ENCODE measurements at places on chromosomes 12 and 14.

DNA sequence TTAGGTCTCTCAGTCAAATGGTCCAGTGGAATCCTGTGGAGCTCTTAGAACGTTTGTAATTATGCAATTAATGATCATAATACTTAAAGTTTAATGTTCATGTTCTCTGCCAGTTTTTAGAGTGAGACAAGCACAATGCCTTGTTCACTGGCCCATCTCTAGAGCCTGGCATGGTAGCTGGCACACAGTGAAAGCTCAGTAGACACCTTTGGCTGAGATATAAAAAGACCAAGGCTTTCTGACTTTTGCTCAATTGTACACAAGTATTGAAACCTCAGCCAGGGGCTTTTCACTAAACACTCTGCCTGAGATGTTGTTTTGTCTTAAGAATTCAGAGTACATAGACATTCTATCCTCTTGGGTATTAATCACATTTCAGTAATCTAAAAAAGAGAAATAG lies 241.8 kb upstream of the ATP2B1 start:
- DNase-seq, result no peak
- H3K4me1 ChIP-seq, result peaks cover 10% of the 10 kb centered on the region
- H3K36me3 ChIP-seq, result no peaks in the 10 kb centered on the region
- H3K27ac ChIP-seq, result no peak overlapping the region

- DNase-seq, result no peak
- no peak overlapping the region for H3K27ac ChIP-seq
- H3K27me3 ChIP-seq, result no peaks in the 10 kb centered on the region
Observed at GRCh38 chr14:66117600-66117999, 368.6 kb upstream of the CCDC196 start.

DNA sequence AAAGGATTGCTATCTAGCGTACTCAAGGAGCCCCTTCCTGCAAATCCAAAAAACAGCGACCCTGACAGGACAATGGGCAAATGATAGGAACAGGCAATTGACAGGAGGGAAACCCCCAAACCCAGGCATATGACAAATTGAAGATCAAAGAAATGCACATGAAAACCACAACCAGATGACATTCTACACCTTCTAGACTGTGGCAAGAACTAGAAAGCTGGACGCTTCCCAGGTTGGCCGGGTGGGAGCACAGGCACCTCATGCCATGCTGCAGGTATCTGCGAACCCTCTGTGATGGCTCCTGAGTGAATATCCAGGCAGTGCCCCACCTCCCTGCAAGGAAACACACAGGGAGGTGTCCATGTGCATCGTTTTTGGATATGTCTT lies 37.1 kb downstream of the CMKLR1 start:
- H3K36me3 ChIP-seq, result no peaks in the 10 kb centered on the region
- DNase-seq, result no peak
- H3K4me3 ChIP-seq, result no peak overlapping the region
- peak overlapping the region; percentile 73 for H3K27ac ChIP-seq

GRCh38 chr14:83632375-83632774 lies 1897.6 kb upstream of the FLRT2 start:
- no peaks in the 10 kb centered on the region for H3K36me3 ChIP-seq
- no peaks in the 10 kb centered on the region for H3K27me3 ChIP-seq
- no peak overlapping the region for H3K27ac ChIP-seq
- H3K4me3 ChIP-seq, result no peak overlapping the region

GRCh38 chr14:104680806-104681688 lies 8.4 kb upstream of the INF2 start:
- peak overlapping the region; percentile 80 for H3K27ac ChIP-seq
- no peaks in the 10 kb centered on the region for H3K36me3 ChIP-seq

- no peak for DNase-seq
- no peak overlapping the region for H3K4me3 ChIP-seq
- no peaks in the 10 kb centered on the region for H3K4me1 ChIP-seq
- no peaks in the 10 kb centered on the region for H3K27me3 ChIP-seq
- H3K27ac ChIP-seq, result no peak overlapping the region
Observed at GRCh38 chr14:35927727-35928126, 101.6 kb downstream of the BRMS1L start.

DNA sequence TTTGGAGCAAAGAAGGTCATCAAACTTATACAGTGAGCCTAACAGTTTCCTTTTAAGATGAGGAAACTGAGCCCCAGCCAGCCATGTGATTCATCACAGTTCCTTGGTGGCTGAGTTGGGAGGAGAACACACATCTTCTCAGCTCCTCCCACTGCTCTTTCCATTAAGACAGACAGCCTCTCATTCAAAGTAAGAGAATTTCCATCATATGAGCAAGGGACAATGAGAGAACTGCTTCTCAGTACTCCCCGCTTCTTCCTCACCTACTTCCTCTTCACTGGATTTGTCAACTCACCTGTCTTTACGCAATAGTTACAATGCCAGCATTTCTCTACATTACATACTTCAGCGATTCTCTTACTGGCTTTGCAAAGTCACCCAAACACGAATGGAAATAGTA lies 2.2 kb downstream of the IFNG start:
- H3K4me1 ChIP-seq, result no peaks in the 10 kb centered on the region
- H3K36me3 ChIP-seq, result no peaks in the 10 kb centered on the region
- DNase-seq, result no peak
- no peak overlapping the region for H3K4me3 ChIP-seq
- no peak overlapping the region for H3K27ac ChIP-seq
- H3K27me3 ChIP-seq, result no peaks in the 10 kb centered on the region

- no peaks in the 10 kb centered on the region for H3K4me1 ChIP-seq
- no peaks in the 10 kb centered on the region for H3K27me3 ChIP-seq
Observed at GRCh38 chr12:4734625-4735340, 14.6 kb downstream of the GALNT8 start.

DNA sequence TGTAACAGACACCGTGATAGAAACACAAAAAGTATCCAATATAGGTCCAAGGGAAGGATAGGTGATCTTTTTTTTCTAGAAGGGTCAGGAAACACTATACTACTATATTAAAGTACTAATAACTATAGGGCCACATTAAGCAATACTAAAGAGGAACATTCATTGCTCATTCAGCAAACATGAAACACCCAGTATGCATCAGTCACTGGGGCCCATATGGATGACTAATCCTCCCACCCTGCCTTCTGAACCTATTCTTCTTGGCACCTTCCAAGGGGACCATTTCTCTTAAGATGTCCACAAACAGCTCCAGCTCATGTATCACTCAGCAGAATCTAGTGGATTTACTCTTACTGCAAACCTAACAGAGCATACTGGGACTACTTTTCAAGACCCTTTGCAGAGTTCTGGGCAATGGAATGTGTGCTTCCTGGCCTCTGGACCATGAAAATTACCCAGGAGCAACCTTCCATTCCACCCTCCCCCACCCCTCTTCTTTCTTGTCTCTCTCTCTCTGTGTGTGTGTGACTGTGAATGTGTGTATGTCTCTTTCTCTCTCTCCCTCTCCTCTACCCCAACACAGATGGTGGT lies 187.9 kb downstream of the EPS8 start:
- no peaks in the 10 kb centered on the region for H3K27me3 ChIP-seq
- H3K27ac ChIP-seq, result no peak overlapping the region
- DNase-seq, result no peak
- no peaks in the 10 kb centered on the region for H3K36me3 ChIP-seq
- H3K4me1 ChIP-seq, result peaks cover 28% of the 10 kb centered on the region

DNA sequence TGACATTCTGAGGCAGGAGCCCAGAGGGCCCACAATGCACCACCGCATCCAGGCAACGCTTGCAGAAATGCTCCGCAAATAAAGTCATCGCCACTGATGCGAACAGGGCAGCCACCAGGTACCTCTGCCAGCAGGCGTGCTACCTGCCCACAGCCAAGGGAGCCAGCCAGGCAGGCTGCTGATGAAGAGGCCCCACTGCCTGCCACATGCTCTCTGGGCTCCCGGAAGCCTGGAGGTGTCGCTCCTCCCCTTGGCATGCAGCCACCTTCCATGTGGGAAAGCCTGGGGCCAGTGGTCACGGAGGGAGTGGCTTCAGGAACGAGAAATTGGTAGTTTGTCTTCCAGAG lies 14.7 kb downstream of the GPR132 start:
- DNase-seq, result no peak
- no peaks in the 10 kb centered on the region for H3K4me1 ChIP-seq
- H3K27ac ChIP-seq, result no peak overlapping the region
- H3K27me3 ChIP-seq, result no peaks in the 10 kb centered on the region
- H3K36me3 ChIP-seq, result no peaks in the 10 kb centered on the region

- peaks cover 4% of the 10 kb centered on the region for H3K4me1 ChIP-seq
- DNase-seq, result no peak
- no peaks in the 10 kb centered on the region for H3K36me3 ChIP-seq
- H3K4me3 ChIP-seq, result no peak overlapping the region
Observed at GRCh38 chr12:48794870-48795269, 6.0 kb upstream of the ADCY6 start.

DNA sequence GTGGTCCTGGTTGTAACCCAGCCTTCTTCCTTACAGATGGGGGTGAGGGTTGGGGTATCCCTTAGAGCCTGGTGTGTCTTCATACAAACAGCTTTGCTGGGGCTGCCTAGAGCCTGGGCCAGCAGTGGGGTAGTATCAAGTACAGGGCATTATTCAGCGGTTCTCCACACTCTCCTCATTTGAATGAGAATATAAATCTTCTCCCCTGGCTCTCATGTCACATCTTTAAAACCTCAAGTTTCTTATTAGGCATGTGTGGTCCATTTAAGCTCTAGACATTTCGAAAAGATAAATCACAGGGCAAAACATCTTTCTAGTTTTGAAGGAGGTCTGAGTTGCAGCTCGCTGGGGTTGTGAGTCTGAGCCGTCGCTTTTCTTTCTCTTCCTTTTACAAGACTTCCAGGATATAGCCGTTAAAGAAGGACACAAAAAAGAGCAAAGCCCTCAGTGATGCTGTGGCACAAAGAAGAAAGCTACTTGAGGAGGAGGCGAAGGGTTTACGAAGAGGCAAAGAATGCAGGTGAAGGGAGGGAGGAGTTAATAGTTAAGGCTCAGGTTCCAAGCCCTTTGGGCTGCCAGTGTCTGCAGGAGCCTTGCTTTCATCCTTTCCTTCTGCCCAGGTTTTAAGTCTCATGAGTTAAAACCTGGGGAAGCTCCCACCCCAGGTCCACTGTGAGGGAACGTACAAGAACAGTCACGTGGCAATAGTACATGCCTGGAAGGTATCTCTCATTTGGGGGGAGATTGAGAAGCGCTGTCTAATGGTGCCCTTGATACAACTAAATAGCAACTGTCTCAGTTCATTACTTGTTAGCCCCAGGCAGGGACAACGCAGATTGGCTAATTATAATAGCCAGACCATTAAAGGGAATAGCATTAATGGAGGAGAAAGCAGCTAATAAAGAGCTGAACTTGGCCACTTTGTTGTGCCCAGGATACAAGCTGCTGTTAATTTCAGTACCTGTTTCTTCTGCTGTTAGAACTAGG lies 94.2 kb downstream of the ETV6 start:
- H3K4me1 ChIP-seq, result no peaks in the 10 kb centered on the region
- H3K27ac ChIP-seq, result no peak overlapping the region
- H3K27me3 ChIP-seq, result no peaks in the 10 kb centered on the region
- no peak overlapping the region for H3K4me3 ChIP-seq
- no peak for DNase-seq
- no peaks in the 10 kb centered on the region for H3K36me3 ChIP-seq

DNA sequence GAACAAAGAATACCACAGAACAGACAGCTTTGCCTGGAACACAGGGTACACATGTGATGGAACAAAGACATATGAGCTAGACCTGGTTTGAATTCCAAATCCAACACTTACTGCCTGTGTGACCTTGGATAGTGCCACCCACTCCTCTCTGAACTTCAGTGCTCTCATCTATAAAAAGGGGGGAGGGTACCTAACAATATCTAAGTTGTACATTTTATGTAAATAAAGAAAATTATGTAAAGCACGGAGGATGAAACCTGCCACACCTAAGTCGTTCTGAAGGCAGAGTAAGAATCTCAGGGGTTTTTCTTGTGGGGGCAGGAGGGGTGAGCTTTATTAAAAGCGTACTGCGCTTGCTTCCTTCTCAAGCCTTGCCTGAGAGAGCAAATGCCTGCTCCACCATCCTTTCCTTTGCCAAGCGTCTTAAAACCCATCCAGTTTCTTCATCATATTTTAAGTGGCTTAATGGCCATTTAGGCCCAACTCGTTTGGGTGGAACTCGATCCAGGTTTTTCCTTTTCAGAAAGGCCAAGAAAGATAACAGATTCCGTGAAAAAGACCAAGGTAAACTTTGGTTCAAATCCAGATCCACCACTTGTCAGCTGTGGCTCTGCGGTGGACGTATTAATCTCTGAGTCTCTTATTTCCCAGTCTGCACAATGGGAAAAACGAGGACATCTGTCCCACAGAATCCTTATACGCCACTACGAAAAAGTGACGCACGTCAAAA lies 946 bp downstream of the DDX24 start:
- H3K4me3 ChIP-seq, result peak overlapping the region; percentile 100
- H3K36me3 ChIP-seq, result peaks cover 43% of the 10 kb centered on the region
- H3K27me3 ChIP-seq, result no peaks in the 10 kb centered on the region
- DNase-seq, result no peak
- peaks cover 40% of the 10 kb centered on the region for H3K4me1 ChIP-seq

- H3K4me3 ChIP-seq, result no peak overlapping the region
- no peaks in the 10 kb centered on the region for H3K4me1 ChIP-seq
- H3K27ac ChIP-seq, result no peak overlapping the region
- no peaks in the 10 kb centered on the region for H3K27me3 ChIP-seq
Observed at GRCh38 chr12:105843561-105843960, 295.2 kb downstream of the NUAK1 start.

- H3K4me1 ChIP-seq, result no peaks in the 10 kb centered on the region
- no peaks in the 10 kb centered on the region for H3K36me3 ChIP-seq
- H3K4me3 ChIP-seq, result no peak overlapping the region
- H3K27ac ChIP-seq, result no peak overlapping the region
Observed at GRCh38 chr14:105099778-105100177, 34.5 kb upstream of the GPR132 start.

DNA sequence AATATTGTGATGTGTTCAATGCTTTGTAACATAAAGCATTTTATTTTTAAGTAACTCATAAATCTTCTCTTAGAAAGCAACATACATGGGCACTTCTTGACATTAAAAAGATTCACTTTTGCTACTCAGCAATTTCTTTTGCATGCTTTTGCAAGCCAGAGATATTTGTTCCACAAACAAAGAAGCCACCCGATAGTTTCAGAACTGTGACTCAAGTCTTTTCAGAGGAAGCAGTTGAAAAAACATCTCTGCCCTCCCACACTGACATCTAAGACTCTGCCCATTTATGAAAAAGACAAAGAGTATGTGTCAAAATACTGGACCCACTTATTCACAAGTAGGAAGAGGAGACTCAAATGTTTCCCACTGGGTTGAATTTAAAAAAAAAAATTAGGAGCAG lies 7.5 kb downstream of the APPL2 start:
- no peak for DNase-seq
- no peak overlapping the region for H3K4me3 ChIP-seq
- H3K36me3 ChIP-seq, result peaks cover 9% of the 10 kb centered on the region

DNA sequence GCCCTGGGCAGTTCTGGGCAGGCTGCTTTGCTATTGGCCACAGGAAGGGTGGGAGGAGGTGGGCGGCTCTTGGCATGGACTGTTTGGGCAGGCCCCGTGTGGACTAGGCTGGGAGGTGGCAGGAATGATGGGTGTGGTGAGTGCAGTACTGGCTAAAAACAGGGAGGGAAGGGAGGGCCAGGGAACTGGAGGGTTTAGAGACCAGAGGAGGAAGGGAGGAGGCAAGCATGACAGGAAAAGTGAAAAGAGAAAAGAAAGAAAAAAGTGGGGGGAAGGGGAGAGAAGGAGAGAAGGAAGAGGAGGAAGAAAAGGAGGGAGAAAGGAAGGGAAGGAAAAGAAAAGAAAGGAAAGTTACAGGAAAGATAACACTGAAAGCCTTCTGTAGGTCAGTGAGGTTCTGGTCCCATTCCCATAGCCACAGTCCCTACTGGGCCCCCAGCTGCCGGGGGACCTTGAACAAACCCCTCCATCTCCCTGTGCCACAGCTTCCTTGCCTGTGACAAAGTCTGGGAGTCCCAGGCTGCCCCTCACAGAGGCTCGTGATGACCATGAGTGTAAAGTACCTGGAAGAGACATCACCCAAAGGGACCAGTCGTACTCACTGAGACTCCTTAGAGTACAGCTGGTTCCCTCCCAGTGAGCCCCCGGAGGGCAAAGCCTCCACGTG lies 1.1 kb upstream of the C14orf132 start:
- peaks cover 9% of the 10 kb centered on the region for H3K27me3 ChIP-seq
- H3K27ac ChIP-seq, result no peak overlapping the region
- H3K4me3 ChIP-seq, result no peak overlapping the region
- H3K4me1 ChIP-seq, result peaks cover 8% of the 10 kb centered on the region
